Fibroblast of the aortic adventitia (primary cell): ENCODE measurements at places on chromosomes 16 and 17.
A peak's percentile ranks its signal among the peaks of the same experiment; 100 is the strongest.

DNA sequence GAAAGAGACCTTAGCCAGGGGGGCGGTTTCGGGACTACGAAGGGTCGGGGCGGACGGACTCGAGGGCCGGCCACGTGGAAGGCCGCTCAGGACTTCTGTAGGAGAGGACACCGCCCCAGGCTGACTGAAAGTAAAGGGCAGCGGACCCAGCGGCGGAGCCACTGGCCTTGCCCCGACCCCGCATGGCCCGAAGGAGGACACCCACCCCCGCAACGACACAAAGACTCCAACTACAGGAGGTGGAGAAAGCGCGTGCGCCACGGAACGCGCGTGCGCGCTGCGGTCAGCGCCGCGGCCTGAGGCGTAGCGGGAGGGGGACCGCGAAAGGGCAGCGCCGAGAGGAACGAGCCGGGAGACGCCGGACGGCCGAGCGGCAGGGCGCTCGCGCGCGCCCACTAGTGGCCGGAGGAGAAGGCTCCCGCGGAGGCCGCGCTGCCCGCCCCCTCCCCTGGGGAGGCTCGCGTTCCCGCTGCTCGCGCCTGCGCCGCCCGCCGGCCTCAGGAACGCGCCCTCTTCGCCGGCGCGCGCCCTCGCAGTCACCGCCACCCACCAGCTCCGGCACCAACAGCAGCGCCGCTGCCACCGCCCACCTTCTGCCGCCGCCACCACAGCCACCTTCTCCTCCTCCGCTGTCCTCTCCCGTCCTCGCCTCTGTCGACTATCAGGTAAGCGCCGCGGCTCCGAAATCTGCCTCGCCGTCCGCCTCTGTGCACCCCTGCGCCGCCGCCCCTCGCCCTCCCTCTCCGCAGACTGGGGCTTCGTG, at the start of gene MAPT:
TSS of gene MAPT (plus strand) at position 533 of the 763 bp plus-strand sequence. CDS start 67,784 bp downstream, outside the sequence.
- DNase-seq, result peak; percentile 92

- DNase-seq, result peak; percentile 41
Measured at GRCh38 chr17:64377769-64378282, 12.8 kb downstream of the PECAM1 start.

GRCh38 chr17:49901460-49902331, 53.8 kb upstream of the TAC4 start:
- no peak for DNase-seq

- DNase-seq, result peak; percentile 36
Measured at GRCh38 chr16:50152351-50152806, 727 bp upstream of the TENT4B start.

DNA sequence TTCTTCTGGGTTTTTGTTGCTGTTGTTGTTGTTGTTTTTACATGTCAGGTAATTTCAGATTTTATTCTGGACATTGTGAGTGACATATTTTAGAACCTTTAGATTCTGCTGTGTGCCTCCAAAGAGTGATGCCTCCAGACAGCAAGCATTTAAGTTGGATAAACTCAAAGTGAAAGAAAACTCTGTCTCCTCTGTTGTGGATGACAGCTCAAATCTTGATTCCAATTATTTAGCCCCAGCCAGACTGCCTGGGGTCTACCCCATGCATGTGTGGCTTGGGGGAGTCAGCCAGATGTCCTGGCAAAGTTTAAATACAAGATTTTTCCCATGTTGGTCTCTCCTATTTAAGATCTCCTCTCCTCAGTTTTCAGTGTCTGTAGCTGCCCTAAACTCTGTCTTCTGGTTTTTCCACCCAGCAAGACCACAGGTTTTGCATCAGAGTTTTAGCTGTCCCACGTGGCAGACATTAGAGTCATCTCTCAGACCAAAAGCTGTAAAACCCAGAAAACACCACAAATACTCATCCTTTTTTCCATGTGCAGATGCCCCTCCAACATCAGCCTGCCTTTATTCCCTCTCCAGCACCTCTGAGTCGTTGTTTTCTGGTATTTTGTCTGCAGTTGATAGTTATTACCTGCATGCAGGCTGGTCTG, 19.4 kb upstream of the ZNF469 start:
- no peak for DNase-seq

- DNase-seq, result no peak
Measured at GRCh38 chr16:87665193-87665592, 62.9 kb downstream of the JPH3 start.

GRCh38 chr16:70678121-70678897, 7.5 kb downstream of the MTSS2 start:
- no peak for DNase-seq

GRCh38 chr17:80991645-80992076, at the start of gene CHMP6:
Gene CHMP6 (plus strand): TSS chr17:80991841. CDS start chr17:80991919, 78 bp downstream.
- DNase-seq, result peak; percentile 67

DNA sequence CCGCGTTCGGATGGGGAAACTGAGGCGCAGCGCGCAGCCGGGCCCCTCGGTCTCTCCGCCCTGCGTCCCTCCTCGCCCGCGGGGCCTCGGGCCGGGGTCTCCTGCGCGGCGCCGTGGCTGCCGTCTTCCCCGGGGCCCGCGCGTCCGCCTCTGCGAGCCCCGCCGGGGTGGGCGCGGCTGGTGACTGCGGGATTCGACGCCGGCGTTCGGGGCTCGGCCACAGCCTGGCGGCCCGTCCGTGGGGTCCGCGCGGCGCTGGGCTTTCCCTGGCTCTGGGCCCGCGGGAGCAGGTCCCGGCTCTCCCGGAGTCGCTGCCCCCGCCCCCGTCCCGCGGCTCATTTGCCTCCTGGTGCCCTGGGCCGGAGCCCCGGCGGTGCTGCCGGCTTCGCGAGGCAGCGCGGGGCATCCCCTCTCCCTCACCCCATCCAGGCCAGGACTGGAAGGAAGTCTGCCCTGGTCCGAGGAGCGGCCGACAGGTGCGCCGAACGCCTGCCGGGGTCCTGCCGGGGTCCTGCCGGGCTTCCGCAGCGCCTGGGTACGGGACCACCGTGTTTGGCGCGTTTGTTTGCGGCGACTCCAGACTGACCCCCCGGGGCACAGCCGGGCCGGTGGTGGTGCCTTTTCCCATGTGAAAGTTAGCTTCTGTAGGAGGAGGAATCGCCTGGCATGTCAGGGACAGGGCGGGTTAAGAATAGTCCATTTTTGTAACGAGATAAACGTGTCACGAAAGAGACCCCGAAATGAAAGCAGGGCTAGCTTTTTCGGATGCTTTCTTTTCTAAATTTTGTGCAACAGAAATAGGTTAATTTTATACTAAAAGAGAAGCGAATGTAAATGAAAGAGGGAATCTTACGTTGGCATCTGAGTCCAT, 671 bp downstream of the CHMP6 start:
- DNase-seq, result no peak

DNA sequence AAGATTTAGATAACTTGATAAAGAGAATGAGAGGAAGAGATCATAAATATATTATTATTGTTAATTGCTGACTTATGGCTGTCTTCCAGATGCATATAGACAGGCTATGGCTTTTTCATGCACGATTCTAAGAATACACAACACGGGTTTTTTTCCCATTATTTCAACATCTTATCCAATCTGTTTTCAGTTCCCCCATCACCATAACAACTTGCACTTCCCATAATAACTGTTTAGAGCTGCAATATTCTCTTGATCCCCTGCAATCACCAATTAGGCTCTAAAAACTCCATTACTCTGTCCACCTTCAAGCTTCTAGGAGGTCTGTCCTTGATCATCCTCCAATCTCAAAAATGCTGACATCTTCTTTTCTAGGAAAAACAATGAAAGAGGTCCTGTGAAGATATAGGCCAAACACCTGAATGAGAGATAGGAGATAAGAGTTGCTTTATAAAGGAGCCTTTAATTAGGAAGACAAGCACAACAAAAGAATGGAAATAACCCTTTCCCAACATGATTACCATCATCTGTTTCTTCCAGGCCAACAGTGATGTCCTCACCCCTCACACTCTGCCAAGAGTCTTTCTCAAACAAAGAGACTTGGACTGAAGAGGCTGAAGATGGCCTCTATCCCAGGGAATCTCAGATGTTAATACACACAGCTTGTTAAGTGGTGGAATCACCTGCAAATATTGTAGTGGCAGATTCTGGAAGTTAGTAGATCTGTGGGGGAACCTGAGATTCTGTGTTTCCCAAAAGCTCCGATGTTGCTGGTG, 32.2 kb upstream of the CCL2 start:
- peak; percentile 31 for DNase-seq

DNA sequence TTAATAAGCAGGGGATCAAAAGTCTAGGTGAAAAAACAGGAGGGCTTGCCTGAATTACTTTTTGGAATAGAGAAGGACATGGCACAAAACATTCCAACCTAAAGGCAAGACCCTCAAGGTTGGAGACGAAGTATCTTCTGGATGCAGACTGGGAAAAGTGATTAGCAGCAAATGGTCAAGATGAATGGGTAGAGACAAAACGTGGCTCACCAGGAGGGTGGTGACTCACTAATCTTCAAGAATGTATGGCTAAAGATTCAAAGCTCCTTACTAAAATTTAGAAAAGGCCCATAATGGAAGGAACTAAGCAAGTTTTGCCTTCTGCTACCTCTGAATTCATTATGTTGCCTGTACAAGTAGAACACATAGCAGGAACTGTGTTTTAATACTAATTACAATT, 469.5 kb upstream of the RBFOX1 start:
- DNase-seq, result no peak

DNA sequence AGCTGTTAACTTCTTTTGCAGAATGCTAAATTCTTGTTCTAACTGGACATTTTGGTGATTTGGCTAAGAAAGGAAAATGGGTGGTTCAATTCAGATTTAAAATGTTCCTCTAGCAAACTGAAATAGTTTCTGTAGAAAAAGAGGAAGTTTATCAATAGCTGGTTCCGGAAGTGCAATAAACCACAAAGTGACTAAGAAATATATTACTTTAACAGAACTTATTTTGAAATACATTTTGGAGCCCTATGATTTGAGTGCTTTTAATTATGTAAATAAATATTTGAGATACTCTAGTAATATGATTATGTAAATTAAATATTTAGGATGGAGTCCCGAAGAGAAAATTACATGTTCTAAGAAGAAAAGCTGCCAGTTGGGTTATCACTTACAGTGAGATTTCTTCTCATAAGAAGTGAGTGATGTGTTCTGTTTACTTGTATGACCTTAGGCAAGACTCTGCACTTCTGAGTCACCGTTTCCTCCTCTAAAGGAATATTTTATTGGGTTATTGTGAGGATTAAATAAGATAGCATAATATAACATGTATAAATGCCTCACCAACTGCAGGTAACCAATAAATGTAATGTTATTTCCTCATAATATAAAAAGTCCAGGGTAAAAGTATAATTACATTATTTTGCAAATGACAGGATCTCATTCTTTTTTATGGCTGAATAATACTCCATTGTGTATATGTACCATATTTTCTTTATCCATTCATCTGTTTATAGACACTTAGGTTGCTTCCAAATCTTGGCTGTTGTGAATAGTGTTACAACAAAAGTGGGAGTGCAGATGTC, at the start of gene EVI2B:
TSS of gene EVI2B (minus strand) at position 73 of the 800 bp plus-strand sequence. CDS start 8,445 bp downstream, outside the sequence.
- peak; percentile 67 for DNase-seq

- no peak for DNase-seq
Measured at GRCh38 chr17:61460796-61461585, 8.8 kb downstream of the TBX4 start.

GRCh38 chr17:17225901-17226300, 11.1 kb downstream of the FLCN start:
- DNase-seq, result no peak

DNA sequence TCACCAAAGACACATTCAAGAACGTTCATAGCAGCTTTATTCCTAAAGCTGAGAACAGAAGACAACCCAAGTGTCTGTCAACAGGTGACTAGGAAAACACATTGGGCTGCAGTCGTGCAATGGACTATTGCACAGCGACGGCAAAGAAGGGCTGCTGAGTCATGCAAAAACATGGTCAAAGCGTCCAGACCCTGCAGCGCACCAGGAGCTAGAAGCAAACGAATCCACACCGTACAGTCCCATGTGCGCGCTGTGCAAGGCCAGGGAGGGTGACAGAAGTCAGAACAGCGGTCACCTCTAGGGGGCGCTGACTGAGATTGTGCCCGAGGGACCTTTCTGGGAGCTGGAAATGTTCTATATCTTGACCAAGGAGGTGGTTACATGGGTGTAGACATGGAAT, 266.4 kb downstream of the MAF start:
- no peak for DNase-seq

- no peak for DNase-seq
Measured at GRCh38 chr17:65852911-65853310, 291.5 kb upstream of the AXIN2 start.

- DNase-seq, result no peak
Measured at GRCh38 chr16:53546988-53547391, 44.0 kb upstream of the AKTIP start.

GRCh38 chr17:66525338-66525737, 222.9 kb downstream of the PRKCA start:
- DNase-seq, result no peak

DNA sequence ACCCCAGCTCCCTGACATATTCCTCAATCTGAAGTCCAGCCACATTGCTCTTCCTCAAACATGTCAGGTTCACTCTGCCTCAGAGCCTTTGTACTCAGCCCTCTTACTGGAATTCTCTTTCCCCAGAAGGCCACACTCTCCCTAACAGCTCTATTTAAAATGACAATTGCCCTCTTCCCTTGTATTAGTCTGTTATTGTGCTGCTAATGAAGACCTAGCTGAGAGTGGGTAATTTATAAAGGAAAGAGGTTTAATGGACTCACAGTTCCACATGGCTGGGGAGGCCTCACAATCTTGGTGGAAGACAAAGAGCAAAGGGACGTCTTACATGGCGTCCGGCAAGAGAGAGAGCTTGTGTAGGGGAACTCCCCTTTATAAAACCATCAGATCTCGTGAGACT, 46.0 kb downstream of the HS3ST2 start:
- no peak for DNase-seq

DNA sequence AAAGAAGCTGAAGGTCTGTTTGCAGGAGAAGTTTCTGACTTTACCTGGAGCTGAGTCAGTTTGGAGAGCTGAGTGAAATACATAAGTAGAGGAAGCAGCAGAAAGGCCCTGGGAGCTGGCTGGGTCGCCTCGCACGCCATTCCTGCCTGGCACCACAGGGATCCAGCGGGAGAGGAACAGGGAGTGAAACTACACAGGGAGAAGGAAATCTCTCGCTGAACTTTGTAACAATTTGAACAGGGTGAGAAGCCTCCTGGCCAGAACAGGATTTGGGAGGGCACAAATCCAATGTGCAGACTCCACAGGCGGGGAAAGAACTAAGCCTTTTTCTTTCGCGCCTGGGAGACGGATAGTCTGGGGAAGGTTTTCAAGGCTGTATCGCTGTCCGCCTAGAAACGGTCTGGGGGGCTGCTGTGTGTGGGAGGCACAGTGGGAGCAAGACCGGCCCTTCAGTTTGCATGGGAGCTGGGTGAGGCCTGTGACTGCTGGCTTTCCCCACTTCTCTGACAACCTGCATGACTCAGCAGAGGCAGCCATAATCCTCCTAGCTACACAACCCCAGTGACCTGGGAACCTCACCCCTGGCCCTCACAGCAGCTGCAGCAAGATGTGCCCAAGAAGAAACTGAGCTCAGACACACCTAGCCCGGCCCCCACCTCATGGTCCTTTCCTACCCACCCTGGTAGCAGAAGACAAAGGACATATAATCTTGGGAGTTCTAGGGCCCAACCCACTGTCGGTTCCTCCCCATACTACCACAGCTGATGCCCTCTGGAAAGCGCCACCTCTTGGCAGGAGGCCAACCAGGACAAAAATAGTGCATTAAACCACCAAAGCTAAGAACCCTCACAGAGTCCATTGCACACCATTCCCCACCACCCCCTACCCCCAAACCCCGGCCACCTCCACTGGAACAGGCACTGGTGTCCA, 778.6 kb downstream of the KCNJ2 start:
- DNase-seq, result no peak
